ENCODE measurements at places on chromosomes 6 and 20.

DNA sequence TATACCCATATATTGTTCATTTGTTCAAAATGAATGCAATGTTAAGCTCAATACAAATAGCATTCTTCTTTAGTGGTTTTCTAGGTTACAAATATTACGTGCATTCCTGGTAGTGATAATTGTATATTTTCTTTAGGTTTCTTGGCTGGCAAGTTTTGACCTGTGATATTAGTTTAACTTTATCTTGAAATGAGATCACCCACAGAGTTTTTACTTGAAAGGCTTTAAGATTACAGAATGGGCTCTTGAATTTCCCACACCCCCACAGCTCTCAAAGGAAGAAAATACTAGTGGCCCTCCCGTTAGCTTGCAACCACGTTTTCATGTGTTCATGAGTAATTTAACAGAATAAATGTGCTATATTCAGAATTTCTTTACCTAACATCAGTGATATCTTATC, 1315.5 kb upstream of the GJE1 start:
- H3K27ac ChIP-seq, result no peak overlapping the region
- no peak for DNase-seq
- H3K36me3 ChIP-seq, result no peaks in the 10 kb centered on the region
- no peak overlapping the region for H3K4me3 ChIP-seq

DNA sequence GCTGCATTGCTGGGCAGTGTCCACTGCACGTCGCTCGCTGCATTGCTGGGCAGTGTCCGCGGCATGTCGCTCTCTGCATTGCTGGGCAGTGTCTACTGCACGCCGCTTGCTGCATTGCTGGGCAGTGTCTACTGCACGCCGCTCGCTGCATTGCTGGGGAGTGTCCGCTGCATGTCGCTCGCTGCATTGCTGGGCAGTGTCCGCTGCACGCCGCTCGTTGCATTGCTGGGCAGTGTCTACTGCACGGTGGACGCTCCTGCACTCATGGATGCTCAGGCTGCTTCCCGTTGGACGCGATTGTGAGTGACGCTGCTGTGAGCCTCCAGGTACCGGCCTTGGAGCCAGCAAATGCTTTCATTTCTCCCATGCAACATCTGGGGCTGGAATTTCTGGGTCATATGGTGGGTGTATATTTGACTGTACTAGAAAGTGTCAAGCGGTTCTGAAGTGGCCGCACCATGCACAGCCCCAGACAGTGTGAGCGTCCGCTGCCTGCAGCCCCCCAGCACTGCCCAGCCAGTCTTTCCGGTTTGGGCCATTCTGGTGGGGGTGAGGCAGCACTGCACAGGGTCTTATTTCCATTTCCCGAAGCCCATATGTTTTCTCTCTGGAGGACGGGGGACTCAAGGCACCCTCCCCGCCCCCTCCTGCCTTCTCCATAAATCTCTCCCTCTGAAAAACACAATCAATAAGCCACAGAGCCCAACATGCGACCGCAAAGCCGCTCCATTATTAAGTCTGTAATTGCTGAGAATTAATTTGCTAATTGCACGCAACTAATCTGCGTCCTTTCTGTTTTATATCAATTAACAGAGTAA, 97.4 kb downstream of the YTHDF1 start:
- no peak overlapping the region for H3K4me3 ChIP-seq
- no peaks in the 10 kb centered on the region for H3K36me3 ChIP-seq
- no peak for DNase-seq
- H3K4me1 ChIP-seq, result no peaks in the 10 kb centered on the region
- no peak overlapping the region for H3K27ac ChIP-seq

DNA sequence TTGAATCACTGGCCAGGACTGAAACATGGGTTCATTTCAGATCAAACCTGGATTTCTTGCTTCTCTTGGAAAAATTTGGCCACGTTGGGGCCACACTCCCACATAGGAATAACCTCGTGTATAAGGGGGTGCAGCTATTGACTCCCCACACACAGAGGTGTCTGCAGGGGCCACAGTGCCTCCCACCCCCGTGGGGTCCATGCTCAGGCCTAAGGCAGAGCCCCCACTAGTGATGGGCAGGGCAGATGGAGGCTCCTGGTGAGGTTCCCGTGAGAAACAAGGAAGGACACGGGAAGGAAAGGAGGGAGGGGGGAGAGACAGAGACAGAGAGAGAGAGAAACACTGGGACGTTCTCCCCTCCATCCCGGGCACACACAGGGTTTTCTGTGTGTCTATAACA, 230.5 kb downstream of the ERMARD start:
- no peak overlapping the region for H3K27ac ChIP-seq
- peaks cover 15% of the 10 kb centered on the region for H3K27me3 ChIP-seq
- H3K4me3 ChIP-seq, result no peak overlapping the region
- no peak for DNase-seq

GRCh38 chr20:58135441-58136148, 92.9 kb downstream of the ANKRD60 start:
- peaks cover 84% of the 10 kb centered on the region for H3K27me3 ChIP-seq
- no peaks in the 10 kb centered on the region for H3K4me1 ChIP-seq
- no peak for DNase-seq
- no peak overlapping the region for H3K4me3 ChIP-seq
- H3K27ac ChIP-seq, result no peak overlapping the region

DNA sequence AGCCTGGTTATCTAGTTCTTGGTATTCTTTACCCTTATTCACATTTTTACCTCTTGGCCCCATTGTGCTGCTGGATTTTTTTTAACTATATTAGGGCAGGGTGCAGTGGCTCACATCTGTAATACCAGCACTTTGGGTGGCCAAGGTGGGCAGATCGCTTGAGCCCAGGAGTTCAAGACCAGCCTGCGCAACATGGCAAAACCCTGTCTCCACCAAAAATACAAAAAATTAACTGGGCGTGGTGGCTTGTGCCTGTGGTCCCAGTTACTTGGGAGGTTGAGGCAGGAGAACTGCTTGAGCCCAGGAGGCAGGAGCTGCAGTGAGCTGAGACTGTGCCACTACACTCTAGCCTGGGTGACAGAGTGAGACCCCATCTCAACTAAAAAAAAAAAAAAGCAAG, 12.2 kb upstream of the TAF8 start:
- no peak for DNase-seq
- no peak overlapping the region for H3K4me3 ChIP-seq
- H3K4me1 ChIP-seq, result peaks cover 10% of the 10 kb centered on the region
- no peaks in the 10 kb centered on the region for H3K27me3 ChIP-seq
- no peak overlapping the region for H3K27ac ChIP-seq

GRCh38 chr6:132814716-132815570, 574 bp downstream of the RPS12 start:
- peaks cover 6% of the 10 kb centered on the region for H3K4me1 ChIP-seq
- peak overlapping the region; percentile 77 for H3K4me3 ChIP-seq
- H3K27me3 ChIP-seq, result no peaks in the 10 kb centered on the region
- no peak for DNase-seq
